ENCODE measurements at places on chromosomes 6 and 20. TPM values are rescaled to one million over a fixed set of nuclear protein-coding genes. Genes with fewer than 3 reads are reported as not detected.

Gene WFDC12
- total RNA-seq = not detected

Gene PRND
- 0.08 TPM for total RNA-seq

Gene RHAG
- total RNA-seq = not detected

Gene TUBB2B
- total RNA-seq = 1.2 TPM

Gene GNL1
- 19.6 TPM for total RNA-seq

Gene DSP
- 241 TPM for total RNA-seq

DNA sequence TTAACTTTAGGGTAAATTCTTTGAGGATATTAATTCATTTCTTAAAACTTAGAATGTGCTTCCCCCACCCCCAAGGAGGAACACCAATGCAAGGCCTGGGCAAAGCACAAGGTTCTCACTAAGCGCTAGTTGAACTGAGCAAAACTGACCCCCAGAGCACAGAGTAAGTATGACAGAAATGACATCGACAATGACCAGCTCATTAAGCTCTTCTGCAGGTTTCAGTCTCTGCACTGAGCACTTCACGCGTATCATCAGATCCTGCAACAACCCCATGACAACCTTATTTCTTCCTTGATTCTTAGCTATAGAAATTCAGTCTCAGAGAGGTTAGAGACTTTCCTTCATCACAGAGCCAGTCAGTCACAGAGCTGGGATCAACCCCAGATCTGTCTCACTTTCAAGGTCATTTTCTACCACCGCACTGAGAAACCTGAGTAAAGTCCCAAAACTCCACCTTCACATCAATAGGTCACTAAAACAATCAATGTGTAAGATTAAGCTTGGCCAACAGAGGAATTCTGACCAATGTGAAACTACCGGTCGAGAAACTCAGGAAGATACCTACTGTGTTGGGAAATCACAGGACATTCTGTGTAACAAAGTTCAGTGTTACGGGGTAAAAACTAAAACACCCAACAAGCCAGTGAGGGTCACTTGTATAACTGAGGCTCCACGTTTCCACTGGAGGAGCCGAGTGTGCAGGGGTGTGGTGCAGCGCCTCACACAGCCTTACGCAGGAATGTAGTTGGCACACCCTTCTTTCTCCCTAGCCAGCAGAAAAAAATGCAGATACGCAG lies 129.0 kb upstream of the FOXQ1 start:
- DNase-seq = no peak

- DNase-seq = no peak
Observed at GRCh38 chr6:148492654-148493290, 150.1 kb downstream of the SASH1 start.

DNA sequence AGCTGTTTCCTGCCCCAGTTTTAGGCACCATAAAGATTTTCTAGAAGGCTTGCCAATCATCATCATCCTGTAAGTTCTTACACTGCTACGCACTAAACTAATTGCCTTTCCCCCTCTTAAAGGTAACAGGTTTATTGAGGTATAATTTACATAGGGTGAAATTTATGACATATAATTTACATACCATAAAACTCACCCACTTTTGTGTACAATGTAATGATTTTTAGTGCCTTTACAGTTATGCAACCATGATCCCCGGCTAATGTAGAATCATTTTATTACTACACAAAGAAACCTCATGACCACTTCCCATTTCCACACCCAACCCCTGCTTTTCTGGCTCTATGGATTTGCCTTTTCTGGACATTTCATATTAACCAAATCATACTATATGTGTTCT lies 21.1 kb downstream of the GCNT2 start:
- DNase-seq = no peak

GRCh38 chr6:33620158-33620855 lies 815 bp upstream of the ITPR3 start:
- no peak for DNase-seq

- DNase-seq = no peak
Observed at GRCh38 chr6:90079560-90080490, 185.6 kb downstream of the GJA10 start.

- DNase-seq = no peak
Observed at GRCh38 chr6:81130969-81131368, 621.5 kb downstream of the TENT5A start.

GRCh38 chr6:39880594-39880993 lies 53.7 kb downstream of the MOCS1 start:
- no peak for DNase-seq
